Stimulated activated CD4-positive, alpha-beta T cell treated with anti-CD3 and anti-CD28 coated beads, Interleukin-4, amount 100 ng/mL, for 24 hours (primary cell): ENCODE measurements at places on chromosomes 11 and 22.

GRCh38 chr22:50435291-50436014 lies 39.4 kb downstream of the SBF1 start:
- DNase-seq: no peak

- no peak for DNase-seq
Observed at GRCh38 chr22:35204807-35205775, 52.2 kb upstream of the HMGXB4 start.

- no peak for DNase-seq
Observed at GRCh38 chr11:85759915-85760314, 51.0 kb downstream of the SYTL2 start.

DNA sequence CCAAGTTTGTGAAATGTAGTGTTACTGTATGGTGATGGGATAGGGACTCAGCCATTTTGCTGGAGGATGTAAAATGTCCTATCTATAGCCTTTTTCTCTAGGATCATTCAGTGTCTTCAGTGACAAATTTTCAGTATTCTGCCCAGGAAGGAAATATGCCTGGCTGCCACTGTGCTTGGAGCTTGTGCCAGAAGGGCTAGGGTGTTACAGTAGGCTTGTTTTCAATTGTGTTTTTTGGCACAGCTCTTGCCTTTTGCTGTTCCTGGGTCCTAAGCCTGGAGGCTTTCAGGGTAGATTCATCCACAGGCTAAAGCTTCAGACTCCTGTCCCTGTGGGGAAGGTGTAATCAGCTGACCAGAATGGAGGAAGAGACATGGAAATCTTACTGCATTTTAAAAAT lies 22.0 kb upstream of the PHOX2A start:
- no peak for DNase-seq

- DNase-seq: peak; percentile 43
Observed at GRCh38 chr11:119169282-119169719, 776 bp downstream of the NLRX1 start.

DNA sequence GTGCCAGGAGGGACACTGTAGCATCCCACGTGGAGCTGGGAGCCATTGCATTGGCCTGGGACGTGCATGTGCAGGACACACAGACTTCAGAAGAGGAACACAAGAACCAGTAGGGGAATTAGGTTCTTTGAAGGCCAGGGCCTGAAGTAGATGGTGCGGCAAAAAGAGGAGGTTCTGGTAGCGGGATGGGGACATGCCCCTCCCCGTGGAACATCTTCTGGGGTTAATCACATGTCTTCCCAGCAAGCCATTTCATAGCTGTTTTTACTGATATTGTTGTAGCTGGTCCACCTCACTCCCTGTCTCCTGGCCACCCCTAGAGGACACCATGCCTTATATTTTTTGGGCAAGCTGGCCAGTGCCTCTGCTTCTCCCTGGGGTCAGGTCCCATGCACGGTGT lies 74.3 kb downstream of the SCN3B start:
- no peak for DNase-seq
